Thoracic aorta (tissue), 2 donors: ENCODE measurements at places on chromosomes 1 and 21.

DNA sequence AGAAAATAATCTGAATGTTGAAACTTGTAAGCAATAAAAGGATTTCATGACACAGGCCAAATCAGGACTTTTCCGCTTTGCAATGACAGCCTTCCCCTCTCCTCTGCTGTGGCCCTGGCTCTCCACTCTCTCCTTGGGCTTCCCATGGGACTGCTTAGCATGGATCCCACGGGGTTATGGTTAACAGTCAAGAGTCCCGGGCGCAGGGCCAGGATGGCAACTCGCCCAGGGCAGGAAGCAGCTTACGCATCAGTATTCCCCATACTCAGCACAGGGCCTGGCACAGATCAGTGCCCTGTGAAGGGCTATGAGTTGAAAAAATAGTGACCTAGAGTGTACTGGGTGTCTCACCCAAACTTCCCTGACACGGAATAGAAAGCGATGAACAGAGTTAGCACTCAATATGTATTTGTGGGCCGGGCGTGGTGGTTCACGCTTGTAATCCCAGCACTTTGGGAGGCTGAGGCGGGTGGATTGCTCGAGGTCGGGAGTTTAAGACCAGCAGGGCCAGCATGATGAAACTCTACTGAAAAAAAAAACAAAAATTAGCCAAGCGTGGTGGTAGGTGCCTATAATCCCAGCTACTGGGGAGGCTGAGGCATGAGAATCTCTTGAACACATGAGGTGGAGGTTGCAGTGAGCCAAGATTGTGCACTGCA, 29.1 kb upstream of the GRHL3 start:
- H3K4me3 ChIP-seq = no peak overlapping the region
- DNase-seq = peak; percentile 65
- H3K27me3 ChIP-seq = no peaks in the 10 kb centered on the region
- peaks cover 5% of the 10 kb centered on the region for H3K4me1 ChIP-seq

- H3K4me1 ChIP-seq = peaks cover 12% of the 10 kb centered on the region
- no peak overlapping the region for H3K27ac ChIP-seq
- no peaks in the 10 kb centered on the region for H3K27me3 ChIP-seq
Observed at GRCh38 chr1:44275991-44276405, 62.7 kb downstream of the DMAP1 start.

GRCh38 chr1:78441921-78442320, 48.9 kb upstream of the PTGFR start:
- no peak for DNase-seq
- no peak overlapping the region for H3K4me3 ChIP-seq
- no peak overlapping the region for H3K27ac ChIP-seq
- H3K27me3 ChIP-seq = no peaks in the 10 kb centered on the region
- no peaks in the 10 kb centered on the region for H3K4me1 ChIP-seq

GRCh38 chr1:2639203-2639602, 6.4 kb upstream of the MMEL1 start:
- H3K4me3 ChIP-seq = no peak overlapping the region
- no peak overlapping the region for H3K27ac ChIP-seq
- H3K4me1 ChIP-seq = peaks cover 8% of the 10 kb centered on the region
- no peaks in the 10 kb centered on the region for H3K27me3 ChIP-seq

DNA sequence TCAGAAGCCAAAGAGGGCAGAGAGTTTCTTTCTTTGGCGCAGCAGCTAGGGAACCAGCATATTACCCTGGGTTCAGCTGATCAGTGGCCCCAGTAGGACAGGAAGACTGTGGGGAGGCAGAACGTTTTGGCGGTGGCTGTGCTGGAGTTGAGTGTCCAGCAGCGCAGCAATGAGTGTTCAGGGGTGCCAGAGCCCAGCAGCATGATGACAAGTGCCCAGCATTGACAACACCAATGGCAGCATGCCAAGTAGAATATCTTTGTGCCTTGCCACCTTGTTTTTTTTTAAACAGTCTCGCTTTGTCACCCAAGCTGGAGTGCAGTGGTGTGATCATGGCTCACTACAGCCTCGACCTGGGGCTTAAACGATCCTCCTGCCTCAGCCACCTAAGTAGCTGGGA, 106.7 kb upstream of the CDC42BPA start:
- H3K36me3 ChIP-seq = no peaks in the 10 kb centered on the region
- no peaks in the 10 kb centered on the region for H3K27me3 ChIP-seq
- DNase-seq = no peak

GRCh38 chr1:157472056-157472701, 80.1 kb downstream of the FCRL5 start:
- no peak for DNase-seq
- H3K4me1 ChIP-seq = no peaks in the 10 kb centered on the region
- H3K4me3 ChIP-seq = no peak overlapping the region
- H3K27me3 ChIP-seq = no peaks in the 10 kb centered on the region
- H3K27ac ChIP-seq = no peak overlapping the region

- H3K36me3 ChIP-seq = no peaks in the 10 kb centered on the region
- H3K27ac ChIP-seq = no peak overlapping the region
- no peaks in the 10 kb centered on the region for H3K4me1 ChIP-seq
- no peak for DNase-seq
Observed at GRCh38 chr1:82065916-82066315, 265.2 kb downstream of the ADGRL2 start.

DNA sequence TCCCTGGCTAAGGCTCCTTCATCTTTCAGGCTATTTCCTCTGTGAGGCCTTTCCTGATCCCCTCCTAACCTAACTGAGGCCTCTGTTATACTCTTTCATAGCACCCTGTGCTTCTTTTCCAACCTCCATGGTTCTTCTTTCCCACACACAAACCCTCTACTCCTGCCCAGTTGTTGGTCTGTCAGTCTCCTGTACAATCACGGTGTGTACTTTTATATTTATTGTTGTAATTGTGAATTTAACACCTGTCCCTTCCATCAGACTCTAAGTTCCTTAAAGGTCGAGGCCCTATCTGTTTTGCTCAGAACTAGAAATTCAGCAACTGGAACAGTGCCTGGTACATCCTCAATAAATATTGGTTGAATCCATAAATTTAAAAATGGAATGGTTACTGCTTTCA, 100.2 kb upstream of the KCNE2 start:
- H3K4me3 ChIP-seq = no peak overlapping the region
- H3K36me3 ChIP-seq = no peaks in the 10 kb centered on the region
- no peaks in the 10 kb centered on the region for H3K27me3 ChIP-seq

GRCh38 chr1:9746651-9747050, 77.1 kb downstream of the CLSTN1 start:
- DNase-seq = no peak
- H3K27ac ChIP-seq = no peak overlapping the region
- H3K36me3 ChIP-seq = peaks cover 34% of the 10 kb centered on the region
- no peak overlapping the region for H3K4me3 ChIP-seq
- no peaks in the 10 kb centered on the region for H3K4me1 ChIP-seq
- H3K27me3 ChIP-seq = no peaks in the 10 kb centered on the region

GRCh38 chr21:43894206-43894577, 29.2 kb downstream of the AGPAT3 start:
- no peak for DNase-seq
- peaks cover 4% of the 10 kb centered on the region for H3K36me3 ChIP-seq
- no peak overlapping the region for H3K27ac ChIP-seq
- H3K4me3 ChIP-seq = no peak overlapping the region
- no peaks in the 10 kb centered on the region for H3K27me3 ChIP-seq

GRCh38 chr1:93593854-93594602, 87.6 kb downstream of the BCAR3 start:
- H3K27ac ChIP-seq = peak overlapping the region; percentile 6
- no peak for DNase-seq
- no peaks in the 10 kb centered on the region for H3K27me3 ChIP-seq
- peaks cover under 1% of the 10 kb centered on the region for H3K36me3 ChIP-seq
- peaks cover 74% of the 10 kb centered on the region for H3K4me1 ChIP-seq
- no peak overlapping the region for H3K4me3 ChIP-seq

GRCh38 chr1:99986656-99987225, 16.9 kb downstream of the SLC35A3 start:
- no peak for DNase-seq
- no peak overlapping the region for H3K27ac ChIP-seq
- no peaks in the 10 kb centered on the region for H3K27me3 ChIP-seq
- H3K4me1 ChIP-seq = no peaks in the 10 kb centered on the region

GRCh38 chr1:70847013-70847412, 200.6 kb downstream of the PTGER3 start:
- H3K27me3 ChIP-seq = no peaks in the 10 kb centered on the region
- no peak overlapping the region for H3K4me3 ChIP-seq
- no peak overlapping the region for H3K27ac ChIP-seq

DNA sequence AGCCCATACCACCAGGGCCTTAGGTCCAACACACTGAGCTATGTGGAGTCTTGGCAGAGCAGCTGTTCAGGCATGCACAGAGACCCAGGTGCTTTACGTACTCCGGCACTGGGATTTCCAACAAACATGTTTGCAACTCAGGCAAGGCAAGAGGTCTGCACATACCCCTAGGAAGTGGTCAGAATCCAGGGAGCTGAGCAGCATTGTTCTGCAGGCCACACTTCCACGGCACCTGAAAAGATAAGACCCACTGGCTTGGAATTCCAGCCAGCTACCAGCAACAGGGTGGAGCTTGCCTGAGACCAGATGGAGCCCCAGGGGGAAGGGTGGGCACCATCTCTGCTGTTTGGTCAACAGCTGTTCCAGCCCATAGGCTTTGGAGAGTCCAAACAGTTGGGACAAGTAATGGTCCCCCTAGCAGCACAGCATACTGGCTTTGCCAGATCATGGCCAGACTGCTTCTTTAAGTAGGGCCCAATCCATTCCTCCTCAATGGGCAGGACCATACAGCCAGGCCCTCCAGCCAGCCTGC, 51.7 kb upstream of the LRRC8B start:
- H3K27me3 ChIP-seq = no peaks in the 10 kb centered on the region
- H3K4me1 ChIP-seq = no peaks in the 10 kb centered on the region
- H3K36me3 ChIP-seq = no peaks in the 10 kb centered on the region
- DNase-seq = no peak
- H3K4me3 ChIP-seq = no peak overlapping the region

GRCh38 chr1:206556047-206556749, 48.9 kb downstream of the RASSF5 start:
- no peak for DNase-seq
- no peaks in the 10 kb centered on the region for H3K27me3 ChIP-seq
- no peaks in the 10 kb centered on the region for H3K36me3 ChIP-seq
- H3K4me1 ChIP-seq = peaks cover 27% of the 10 kb centered on the region
- H3K4me3 ChIP-seq = peak overlapping the region; percentile 75

DNA sequence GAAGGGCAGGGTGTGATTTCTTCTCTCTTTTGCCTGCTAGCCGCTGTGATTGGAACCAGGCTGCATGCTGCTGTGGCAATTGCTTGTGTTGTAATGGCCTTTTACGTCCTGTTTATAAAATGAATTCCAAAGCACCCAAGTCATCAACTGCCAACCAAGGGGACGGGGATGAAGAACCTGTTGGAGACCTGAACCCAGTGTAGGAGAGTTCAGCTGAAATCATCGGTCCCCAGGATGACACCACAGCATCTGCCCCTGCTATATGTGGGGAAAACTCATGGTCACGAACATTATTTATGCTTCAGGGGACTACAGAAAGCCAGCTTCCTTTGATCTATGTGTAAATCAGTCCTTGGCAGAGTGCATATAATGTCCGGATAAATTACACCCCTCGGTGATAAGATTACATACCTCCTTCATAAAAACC, 3.8 kb downstream of the TMEM167B start:
- H3K4me1 ChIP-seq = peaks cover 20% of the 10 kb centered on the region
- DNase-seq = no peak
- H3K4me3 ChIP-seq = no peak overlapping the region

- DNase-seq = no peak
- H3K36me3 ChIP-seq = no peaks in the 10 kb centered on the region
- H3K4me1 ChIP-seq = no peaks in the 10 kb centered on the region
- H3K27me3 ChIP-seq = no peaks in the 10 kb centered on the region
- H3K4me3 ChIP-seq = no peak overlapping the region
Observed at GRCh38 chr1:87052400-87052799, 138.0 kb downstream of the HS2ST1 start.

DNA sequence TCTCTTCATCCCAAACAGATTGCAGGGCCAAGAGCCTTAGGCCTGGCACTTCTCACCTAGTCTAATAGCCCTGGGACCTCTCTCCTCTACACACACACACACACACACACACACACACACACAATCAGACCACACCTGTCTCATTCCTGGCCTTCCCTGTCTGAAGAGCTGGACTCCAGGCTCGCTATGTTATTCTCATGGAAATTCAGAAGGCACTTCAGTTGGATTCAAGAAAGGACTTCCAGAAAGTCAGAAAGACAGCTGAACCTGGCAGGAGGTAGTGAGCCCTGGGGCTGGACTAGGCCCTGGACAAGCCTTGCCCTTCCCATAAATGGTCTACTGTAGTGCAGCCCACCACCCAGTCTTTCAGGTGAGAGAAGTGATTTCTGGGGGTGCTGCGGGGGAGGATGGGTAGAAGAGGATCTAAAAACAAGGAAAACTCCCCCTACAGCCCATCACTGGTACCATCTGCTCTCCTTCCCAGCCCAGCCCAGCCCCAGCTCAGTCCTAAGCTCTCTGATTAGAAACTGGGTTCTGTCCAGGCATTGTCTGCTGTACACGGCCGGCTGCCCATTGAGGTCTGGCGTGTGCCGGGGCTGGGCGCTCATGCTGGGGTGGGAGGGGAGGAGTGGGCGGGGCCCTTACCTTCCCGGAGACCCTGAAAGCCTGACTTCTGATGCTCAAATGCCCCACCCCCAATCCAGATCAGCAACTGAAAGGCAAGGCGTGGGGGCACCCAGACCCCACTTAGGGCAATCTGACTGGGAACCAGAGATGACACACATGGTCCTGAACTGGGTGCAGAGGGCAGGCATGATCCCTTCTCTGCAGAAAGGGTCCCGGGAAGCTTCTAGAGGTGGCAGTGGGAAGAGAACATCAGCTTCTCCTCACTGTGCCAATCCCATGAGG, 2.5 kb downstream of the KIF21B start:
- H3K4me3 ChIP-seq = no peak overlapping the region
- no peaks in the 10 kb centered on the region for H3K27me3 ChIP-seq
- H3K27ac ChIP-seq = no peak overlapping the region
- H3K36me3 ChIP-seq = no peaks in the 10 kb centered on the region
- DNase-seq = no peak

- no peak for DNase-seq
- no peak overlapping the region for H3K27ac ChIP-seq
- H3K36me3 ChIP-seq = no peaks in the 10 kb centered on the region
- no peak overlapping the region for H3K4me3 ChIP-seq
- no peaks in the 10 kb centered on the region for H3K4me1 ChIP-seq
Observed at GRCh38 chr21:17903029-17903806, 84.1 kb upstream of the C21orf91 start.

DNA sequence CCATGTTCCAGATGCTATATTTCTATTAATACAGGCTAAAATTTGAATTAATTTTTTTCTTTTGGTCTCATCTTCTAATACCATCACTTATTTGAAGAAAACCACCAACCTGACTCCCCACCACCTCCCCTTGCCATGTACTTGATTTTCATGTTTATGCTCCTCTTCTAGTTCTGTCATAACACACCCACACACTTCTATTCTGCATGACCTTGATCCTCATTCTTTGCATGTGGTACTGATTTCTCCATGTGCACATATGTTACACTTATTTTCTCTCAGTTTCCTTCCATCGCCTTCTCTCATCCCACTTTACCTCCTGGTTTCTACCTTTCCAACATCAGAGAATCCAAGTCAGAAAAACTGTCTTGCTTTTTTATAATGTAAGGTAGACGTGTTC, 78.9 kb upstream of the ARID1A start:
- H3K4me3 ChIP-seq = no peak overlapping the region
- H3K27ac ChIP-seq = no peak overlapping the region
- no peaks in the 10 kb centered on the region for H3K27me3 ChIP-seq
- peaks cover 14% of the 10 kb centered on the region for H3K4me1 ChIP-seq
- no peaks in the 10 kb centered on the region for H3K36me3 ChIP-seq

GRCh38 chr21:15850645-15851044, 120.9 kb downstream of the USP25 start:
- H3K36me3 ChIP-seq = no peaks in the 10 kb centered on the region
- no peak overlapping the region for H3K4me3 ChIP-seq
- H3K4me1 ChIP-seq = peaks cover 11% of the 10 kb centered on the region
- DNase-seq = no peak
